Stimulated activated CD4-positive, alpha-beta T cell treated with anti-CD3 and anti-CD28 coated beads, Interleukin-15, amount 100 ng/mL, for 24 hours (primary cell): ENCODE measurements at places on chromosomes 2 and 18.
A peak's percentile ranks its signal among the peaks of the same experiment; 100 is the strongest.

GRCh38 chr2:237645261-237645660, 17.9 kb downstream of the LRRFIP1 start:
- DNase-seq: no peak

DNA sequence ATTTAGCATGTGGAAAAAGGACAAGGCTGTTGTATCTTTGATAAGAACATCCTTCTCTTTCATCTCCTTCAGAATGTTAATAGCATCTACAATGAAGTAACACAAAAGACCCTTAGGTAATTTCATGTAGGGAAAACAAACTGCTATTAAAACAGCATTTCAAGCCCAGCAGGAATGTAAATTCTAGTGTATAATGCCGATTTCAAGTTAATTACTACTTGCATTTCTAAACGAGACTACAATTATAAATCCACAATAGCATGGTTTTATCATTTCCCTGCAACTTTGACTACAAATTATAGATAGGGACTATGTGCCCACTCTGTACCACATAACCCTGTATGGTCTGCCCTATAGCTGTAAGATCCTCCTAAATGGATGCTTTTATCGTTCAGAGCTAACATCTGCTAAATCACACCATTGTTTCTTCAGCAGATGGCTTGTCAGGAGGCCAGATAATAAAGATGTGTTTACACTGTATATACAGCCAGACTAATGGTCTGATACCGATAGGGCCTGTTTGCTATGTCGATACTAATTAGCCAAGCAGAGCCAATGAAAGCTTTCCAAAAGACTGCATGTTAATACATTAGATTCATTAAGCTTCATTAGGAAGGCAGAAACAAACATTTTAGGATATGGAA, 51.9 kb downstream of the LRPPRC start:
- DNase-seq: no peak

GRCh38 chr2:8598295-8599165, 83.3 kb upstream of the ID2 start:
- DNase-seq: no peak

GRCh38 chr2:58899692-58900091, 658.6 kb upstream of the FANCL start:
- DNase-seq: no peak

DNA sequence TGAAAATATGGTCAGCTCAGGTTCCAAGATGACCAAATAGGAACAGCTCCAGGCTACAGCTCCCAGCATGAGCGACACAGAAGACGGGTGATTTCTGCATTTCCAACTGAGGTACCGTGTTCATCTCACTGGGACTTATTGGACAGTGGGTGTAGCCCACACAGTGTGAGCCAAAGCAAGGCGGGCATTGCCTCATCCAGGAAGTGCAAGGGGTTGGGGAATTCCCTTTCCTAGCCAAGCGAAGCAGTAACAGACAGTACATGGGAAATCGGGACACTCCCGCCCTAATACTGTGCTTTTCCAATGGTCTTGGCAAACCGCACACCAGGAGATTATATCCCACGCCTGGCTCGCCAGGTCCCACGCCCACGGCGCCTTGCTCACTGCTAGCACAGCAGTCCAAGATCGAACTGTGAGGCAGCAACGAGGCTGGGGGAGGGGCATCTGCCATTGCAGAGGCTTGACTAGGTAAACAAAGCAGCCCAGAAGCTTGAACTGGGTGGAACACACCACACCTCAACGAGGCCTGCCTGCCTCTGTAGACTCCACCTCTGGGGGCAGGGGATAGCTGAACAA, 57.5 kb downstream of the WDPCP start:
- DNase-seq: no peak

- DNase-seq: peak; percentile 40
These were observed 133.7 kb downstream of the COMMD1 start for GRCh38 chr2:62038975-62039771.

DNA sequence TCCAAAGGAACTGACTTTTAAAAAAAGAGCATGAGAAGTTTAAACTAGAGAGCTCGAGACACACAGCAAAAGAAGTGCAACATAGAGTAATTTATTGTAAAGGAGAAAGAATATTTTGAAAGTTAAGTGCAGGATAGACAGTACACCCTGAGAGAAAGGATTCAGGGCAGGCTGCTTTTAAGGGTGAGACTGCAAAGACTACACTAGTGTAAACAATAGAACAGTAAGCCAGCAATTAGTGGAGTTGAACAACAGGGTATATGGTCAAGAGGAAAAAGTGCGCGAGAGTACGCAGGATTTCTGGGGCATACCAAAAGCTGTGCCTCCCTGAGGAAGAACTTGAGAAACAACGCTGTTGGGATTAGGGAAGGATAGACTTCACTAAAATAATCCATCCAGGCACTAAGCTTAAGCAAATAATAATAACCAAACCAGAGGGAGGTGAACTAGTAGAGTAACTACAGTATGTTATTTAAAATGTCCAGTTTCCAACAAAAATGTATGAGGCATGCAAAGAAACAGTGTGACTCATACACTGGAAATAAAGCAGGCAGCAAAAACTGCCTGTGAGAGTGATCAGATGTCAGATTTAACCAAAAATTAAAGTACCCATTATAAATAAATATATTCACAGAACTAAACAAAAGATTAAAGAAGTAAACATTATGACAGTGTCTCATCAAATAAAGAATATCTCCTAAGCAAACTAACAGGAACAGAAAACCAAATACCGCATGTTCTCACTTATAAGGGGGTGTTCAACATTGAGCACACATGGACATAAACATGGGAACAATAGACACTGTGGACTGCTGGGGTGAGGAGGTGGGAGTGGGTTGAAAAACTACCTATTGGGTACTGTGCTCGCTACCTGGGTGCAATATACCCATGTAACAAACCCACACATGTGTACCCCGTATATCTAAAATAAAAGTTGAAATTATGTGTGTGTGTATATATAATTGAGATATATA, 40.5 kb upstream of the EMILIN2 start:
- DNase-seq: no peak

DNA sequence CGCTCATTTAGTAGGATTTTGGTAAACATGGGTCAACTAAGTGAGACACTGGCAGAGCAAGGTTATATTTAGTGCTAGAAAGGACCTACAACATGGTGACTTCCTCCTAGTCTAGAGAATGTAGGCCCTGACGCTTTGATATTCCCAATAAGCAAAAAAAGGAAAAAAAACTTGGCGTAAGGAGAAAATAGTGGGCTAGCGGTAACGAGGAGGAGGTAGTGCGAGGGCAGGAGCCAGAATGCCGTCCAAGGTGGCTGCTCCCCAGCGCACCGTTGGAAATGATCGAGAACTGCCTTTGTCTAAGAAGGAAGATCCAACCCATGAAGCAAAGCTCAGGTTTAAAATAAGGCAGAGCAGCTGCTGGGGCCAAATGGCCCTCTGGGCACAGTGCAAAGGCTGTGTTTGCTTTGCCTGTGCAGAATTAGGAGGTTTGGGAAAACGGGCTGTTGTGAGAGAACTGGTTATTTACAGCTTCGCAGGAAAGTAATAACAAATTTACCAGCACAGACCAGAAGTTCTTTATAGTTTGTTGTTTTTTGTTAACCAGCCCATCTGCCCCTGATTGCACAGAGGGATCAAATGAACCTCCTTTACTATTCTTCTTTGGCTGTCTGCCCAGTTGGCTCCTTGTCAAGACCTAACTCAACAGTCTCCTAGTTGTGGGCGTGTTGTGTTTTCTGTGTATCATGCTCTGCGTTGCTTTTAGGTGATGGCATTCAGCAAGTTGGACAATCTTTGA, 86.6 kb downstream of the ITGB1BP1 start:
- DNase-seq: no peak

- DNase-seq: no peak
These were observed 72.6 kb upstream of the STPG4 start for GRCh38 chr2:47227532-47228279.
